ENCODE measurements at places on chromosomes 5 and 9. TPM values are rescaled to one million over a fixed set of nuclear protein-coding genes. Genes with fewer than 3 reads are reported as not detected.

The TEX10 gene
- total RNA-seq, result 28.1 TPM

The SLC27A6 gene
- total RNA-seq, result not detected

DNA sequence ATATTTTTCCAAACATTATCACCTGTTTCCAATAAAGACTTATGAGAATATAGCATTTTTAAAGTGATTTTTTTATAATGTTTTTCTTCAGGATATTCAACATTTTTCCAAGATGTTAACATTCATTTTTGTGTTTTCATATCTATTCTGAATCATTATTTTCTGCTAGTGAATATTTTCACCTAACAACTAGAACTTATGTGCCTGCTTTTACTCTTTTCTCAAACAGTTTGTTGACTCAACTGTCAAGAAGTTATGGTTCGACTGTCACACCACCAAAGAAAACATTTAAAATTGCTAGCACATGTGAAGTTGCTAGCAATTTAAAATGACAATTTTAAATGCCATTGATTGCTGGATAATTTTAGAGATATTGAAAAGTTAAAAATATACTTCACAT, 343.3 kb upstream of the CDH9 start:
- DNase-seq, result no peak

DNA sequence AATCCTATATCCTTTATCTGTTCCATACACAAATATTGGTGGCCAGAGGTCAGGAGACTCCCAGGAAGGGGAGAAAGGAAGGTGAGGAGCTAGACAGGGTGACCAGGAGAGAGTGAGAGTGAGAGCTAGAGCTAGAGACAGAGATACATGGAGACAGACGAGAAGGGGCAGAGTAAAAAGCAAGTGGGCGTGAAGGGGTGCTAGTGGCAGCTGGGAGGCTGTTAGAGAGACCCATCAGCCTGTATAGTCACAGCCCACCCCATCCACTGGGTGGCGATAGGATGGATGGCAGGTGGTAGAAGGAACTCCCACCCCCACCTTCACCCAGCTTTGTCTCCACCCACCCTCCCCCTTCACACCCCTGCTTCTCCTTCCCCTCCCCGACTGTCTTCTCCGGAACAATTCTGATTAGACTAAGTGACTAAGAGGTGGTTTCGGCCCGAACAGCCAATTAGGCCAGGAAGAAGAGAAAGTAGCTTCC, 32.8 kb downstream of the PCDH1 start:
- peak; percentile 35 for DNase-seq

DNA sequence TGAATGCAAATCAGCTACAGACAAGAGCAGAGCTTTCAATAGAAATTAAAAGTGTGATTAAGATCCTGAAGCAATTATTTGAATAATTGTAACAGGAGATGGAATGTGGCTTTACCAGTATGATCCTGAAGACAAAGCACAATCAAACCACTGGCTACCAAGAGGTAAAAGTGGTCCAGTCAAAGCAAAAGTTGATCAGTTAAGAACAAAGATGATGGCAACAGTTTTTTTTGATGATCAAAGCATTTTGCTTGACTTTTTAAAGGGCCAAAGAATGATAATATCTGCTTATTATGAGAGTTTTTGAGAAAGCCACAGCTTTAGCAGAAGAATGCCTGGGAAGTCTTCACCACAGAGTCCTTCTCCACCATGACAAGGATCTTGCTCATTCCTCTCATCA, 409.2 kb downstream of the CSNK1G3 start:
- no peak for DNase-seq

GRCh38 chr5:86749841-86750240, 132.1 kb downstream of the COX7C start:
- no peak for DNase-seq
